ENCODE measurements at places on chromosomes 2 and 18.

DNA sequence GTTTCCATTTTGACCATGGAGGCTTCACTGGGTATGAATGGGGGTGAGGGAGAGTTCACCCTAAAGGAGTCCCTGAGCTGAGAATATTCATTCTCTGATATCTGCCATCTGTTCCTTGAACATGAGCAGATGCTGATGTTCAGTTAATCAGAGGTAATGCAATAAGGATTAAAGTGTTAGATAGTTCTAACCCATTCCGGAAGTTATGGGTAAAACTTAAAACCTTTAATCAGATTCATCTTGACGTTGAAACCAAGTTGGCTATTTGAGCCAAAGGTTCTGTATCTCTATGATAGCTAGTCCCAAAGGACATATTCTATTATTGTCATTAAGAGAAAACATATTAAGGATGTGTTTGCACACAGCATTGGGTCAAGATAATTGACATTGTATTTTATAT, 268.9 kb downstream of the PLCL1 start:
- no peak for DNase-seq

DNA sequence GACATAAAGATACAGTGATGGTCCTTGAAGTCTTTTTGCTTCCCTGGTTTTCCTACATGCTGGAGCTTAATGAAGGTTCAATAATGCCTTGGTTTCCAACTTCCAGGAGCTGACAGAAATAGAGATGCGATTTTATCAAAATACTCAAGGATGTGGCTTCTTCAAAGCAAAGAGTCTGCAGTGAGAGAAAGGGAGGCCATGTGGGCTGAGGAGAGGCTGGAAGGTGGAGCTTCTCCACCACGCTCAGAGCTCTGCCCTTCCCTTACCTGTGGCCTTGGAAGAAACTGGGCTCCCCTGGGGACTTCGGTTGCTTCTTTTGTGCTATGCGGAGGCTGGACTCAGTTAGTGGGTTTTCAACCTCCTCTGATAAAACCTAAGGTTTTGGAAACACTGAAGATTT, 175.0 kb upstream of the APCDD1 start:
- DNase-seq = no peak

DNA sequence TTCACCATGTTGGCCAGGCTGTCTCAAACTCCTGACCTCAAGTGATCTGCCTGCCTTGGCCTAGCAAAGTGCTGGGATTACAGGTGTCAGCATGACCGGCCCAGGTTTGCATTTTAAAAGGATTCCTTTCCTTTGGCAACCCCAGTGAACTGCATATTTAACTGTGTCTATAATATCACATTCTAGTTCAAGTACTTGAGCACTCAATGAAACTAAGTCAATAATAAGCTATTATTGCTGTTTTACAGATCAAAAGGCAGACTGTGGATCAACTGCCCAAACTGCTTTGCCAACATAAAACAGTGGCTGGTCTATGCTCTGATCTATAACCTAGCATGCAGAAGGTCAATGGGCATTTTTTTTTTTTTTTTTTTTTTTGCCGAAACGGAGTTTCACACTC, 144.5 kb downstream of the USP34 start:
- DNase-seq = no peak

GRCh38 chr2:197986977-197987376, 182.6 kb downstream of the PLCL1 start:
- DNase-seq = no peak

GRCh38 chr2:86372641-86373502, 35.4 kb upstream of the REEP1 start:
- peak; percentile 43 for DNase-seq

DNA sequence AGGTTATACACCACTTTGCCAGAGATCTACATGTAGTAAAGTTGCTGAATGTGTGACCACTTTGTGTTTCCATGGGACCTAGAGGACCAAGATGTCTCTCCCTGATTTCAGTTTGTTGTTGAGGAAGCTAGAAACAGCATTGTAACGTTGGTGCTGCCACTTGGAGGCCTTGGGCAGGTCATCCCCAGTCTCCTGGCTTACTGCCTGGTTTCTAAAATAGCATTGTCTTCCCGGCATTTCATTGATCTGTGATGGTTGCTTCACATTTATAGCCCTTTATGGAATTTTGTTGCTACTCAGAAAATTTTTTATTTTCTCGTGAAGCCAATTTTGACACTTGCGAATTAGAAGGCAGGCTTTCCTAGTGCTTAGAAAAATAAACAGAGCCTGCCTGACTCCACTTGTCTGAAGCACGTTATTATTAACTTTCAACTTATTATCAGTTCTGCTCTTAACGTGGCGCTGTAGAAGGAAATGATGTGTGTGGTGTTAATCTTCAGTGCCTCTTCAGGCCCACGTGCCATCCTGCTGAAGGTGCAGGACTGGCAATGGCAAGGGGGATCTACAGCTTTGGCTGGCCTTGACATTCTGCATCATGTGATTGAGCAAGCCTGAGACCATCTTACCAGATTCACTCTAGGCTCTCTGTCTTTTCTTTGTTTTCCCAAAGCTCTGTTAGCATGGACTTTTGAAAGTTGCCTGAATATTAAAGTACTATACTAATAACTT, 59.9 kb downstream of the INPP4A start:
- DNase-seq = no peak

DNA sequence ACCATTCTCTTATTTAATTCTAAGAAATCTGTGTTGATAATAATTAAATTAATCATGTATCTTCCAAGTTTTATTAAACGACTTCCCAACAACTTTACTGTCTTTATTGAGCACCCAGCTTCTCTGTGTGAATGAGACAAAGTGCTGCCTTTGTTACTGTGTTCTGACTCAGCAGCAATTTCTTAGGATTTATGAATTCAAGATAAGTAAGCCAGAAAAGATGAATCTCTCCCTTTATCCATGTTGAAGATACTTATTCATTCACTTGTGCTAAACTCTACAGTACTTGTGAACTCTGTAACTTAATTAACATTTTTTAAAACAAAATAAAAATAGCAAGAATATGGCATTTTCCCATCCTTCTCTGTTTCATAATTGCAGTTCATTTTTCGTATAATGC, 1403.3 kb upstream of the DDX18 start:
- no peak for DNase-seq

- DNase-seq = no peak
These were observed 6.4 kb downstream of the ZEB2 start for GRCh38 chr2:144513388-144514101.

DNA sequence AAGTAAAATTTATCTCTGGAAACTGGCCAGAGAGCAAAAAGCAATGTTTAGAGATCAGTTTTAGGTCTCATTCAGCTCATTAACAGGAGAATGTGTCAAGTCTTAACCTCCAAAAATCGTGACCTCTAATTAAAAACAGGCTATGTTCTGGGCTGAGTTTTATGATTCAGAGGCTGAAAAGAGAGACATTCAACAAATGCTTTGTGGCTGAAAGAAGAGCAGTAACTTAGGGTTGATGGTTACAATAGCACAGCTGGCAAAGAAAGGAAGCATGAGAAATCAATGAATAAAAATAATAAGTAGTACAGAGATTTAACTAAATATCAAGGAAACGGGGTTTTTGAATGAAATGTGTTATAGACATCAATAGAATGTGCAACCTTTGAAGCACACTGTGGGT, 13.1 kb downstream of the TGIF1 start:
- DNase-seq = no peak

DNA sequence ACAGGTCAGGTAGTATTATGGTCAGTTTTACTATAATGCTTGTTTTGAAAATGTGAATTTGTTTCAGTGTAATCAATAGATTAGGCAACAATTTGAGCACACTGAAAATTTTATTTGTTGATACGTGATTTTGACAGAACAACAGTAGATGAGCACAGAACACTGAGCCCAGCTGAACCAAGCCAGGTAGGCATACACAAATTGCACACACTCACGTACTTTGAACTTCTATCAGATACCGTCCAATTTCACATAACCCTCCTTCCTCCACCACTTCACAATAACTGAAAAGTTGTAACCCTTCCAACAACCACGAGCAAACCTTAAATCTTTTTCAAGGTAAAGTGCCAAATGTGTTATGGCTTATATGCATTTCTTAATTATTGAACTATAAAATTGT, 229.5 kb upstream of the TMEFF2 start:
- DNase-seq = no peak

DNA sequence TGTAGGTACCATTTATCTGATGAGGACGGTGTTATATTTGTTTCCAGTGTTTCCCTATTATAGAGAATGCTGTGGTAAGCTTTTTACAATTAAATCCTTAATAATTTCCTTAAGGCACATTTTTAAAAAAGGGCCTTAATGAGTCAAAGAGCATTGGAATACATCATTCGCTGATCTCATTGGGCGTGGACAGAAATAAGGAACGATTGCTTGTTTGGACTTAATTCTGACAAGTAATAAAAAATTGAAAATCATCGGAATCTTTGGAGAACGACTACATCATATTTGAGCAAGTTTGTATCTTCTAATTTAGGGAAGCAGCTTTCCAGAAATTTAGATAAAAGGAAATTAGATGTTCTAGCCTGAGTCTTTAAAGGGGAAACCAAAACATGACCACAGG, 11.3 kb downstream of the AGPS start:
- DNase-seq = no peak

- DNase-seq = no peak
These were observed 23.6 kb upstream of the STAT4 start for GRCh38 chr2:191174442-191174841.

DNA sequence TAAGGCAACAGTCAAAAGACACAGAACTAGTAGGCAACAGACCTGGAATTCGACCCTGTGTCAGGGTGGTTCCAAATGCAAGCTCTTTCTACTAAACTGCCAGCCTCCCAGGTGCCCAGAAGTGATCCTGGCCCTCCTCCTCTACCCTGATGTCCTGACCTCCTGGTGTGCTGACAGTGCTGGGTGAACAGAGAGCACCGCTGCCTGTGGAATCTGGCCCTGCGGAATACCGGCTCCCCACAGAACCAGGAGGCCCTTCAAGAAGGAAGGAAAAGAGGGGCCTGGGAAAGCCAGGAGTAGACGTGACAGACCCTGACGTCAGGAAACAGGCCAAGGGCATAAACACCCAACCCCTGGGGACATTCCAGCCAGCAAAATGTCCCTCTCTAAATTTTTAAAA, 120.3 kb downstream of the NOL10 start:
- no peak for DNase-seq

- no peak for DNase-seq
These were observed 19.1 kb downstream of the PARD6G start for GRCh38 chr18:80228051-80228848.

DNA sequence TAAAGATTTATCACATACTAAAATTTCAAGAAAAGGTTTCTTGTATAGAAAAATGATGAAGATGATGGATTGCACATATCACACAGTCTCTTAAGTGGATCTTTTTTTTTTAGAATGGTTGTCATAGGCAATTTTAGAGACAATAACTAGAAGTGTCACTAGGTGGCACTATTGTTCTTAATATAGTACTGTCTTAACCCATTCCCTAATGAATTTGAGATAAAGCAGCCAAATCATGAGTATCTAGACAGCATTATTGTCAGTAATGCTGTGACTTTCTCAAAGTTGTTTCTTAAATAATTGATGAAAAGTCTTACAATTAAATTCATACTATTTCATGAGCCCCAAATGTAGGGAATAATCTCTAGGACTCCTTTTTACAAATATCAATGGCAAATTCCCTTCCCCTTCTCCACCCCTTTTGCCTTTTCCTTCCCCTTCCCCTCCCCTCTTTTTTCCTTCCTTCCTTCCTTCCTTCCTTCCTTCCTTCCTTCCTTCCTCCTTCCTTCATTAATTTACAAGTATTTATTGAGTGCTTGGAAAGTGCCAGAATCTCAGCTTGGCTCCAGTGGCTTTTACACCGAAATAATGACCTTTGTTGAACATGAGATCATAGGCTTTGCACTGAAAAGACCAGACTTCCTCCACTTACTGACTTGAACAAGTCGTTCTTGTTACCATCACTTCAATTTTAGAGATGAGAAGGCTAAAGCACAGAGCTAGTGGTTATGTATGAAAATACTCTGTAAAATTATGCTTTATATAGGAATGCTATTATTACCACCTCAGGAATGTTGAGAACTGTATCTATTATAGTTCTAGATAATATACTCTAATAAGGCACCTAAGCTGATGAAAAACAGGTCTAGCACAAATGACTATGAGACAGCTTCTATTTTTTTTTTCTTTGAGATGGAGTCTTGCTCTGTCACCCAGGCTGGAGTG, 19.8 kb downstream of the MYL12B start:
- DNase-seq = peak; percentile 51

DNA sequence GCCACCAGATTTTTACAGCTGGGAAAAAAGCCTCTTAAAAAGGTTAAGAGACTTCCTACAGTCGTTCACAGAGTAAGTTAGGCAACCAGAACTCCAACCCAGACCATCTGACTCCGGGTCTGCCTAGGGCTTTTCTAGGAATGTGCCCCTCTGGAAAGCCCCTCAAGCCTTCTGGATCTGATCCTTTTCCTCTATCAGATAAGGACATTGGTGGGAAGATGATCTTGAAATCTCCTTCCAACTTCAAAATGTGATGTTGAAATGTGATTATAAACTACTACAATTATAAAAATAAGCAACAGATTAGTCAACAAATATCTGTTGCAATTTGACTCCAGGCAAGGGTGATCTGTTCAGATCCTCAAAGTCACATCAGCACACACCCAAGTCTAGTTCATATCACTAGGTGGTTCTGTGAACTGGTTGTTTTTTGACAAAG, 270.4 kb downstream of the ARHGAP15 start:
- no peak for DNase-seq

DNA sequence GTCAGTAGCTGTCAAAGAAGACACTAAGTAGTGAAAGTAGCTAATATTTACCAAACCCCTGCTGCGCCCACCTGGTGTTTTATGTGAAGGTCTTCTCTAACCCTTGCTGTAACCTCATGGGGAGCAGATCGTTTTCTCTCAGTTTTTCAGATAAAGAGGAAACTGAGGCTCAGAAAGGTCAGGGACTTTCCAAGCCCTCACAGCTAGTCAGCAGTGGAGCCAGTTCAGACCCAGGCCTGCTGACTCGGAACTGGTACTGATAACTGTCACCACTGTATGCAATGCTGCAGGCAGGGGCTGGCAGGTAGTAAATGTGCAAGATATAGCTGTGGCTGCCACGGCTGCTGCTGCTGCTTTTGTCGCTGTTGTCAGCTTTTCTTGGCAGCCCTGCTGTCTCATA, 69.1 kb downstream of the LRRFIP1 start:
- DNase-seq = no peak

GRCh38 chr2:39568561-39569006, 97.1 kb upstream of the TMEM178A start:
- DNase-seq = peak; percentile 18
